Activated naive CD4-positive, alpha-beta T cell treated with Interleukin-2 at 50 U/mL for 16 hours (primary cell): ENCODE measurements at places on chromosomes 1 and 21.
A peak's percentile ranks its signal among the peaks of the same experiment; 100 is the strongest.

DNA sequence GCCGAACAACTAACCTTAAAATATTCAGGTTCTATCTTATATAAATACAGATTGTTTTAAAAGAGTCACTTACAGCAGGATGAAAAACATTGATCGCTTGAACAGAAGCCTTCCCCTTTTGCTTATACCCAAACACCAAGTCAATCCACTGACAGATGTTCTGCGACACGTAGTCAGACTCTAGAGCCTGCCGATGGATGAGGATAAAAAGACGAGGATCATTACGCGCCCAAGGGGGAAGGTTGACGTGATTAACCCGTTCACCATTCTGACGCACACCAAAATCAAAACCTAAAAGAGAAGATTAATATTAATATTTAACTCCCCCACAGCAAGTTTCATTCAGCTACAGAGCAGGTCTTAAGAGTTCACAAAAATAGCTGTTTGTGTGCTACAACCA lies 59.4 kb upstream of the GNG4 start:
- no peak for DNase-seq

DNA sequence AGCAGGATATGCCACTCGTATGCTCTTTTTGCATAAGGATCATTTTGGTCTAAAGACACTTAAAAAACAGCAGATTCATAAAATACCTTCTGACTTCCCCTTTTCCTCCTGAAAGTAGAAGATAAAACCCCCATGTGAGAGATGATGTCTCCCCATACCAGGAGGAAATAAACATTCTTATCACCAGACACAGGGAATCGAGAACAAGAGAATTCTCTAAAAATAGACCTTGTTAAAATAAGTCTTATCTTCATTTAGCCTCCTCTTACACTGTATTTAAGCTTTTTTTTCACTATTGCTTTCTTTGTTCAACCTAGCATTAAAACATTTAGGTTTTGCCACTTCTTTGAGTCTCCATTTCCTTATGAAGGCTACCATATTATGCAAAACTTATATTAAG lies 709.3 kb downstream of the KCNT2 start:
- no peak for DNase-seq

DNA sequence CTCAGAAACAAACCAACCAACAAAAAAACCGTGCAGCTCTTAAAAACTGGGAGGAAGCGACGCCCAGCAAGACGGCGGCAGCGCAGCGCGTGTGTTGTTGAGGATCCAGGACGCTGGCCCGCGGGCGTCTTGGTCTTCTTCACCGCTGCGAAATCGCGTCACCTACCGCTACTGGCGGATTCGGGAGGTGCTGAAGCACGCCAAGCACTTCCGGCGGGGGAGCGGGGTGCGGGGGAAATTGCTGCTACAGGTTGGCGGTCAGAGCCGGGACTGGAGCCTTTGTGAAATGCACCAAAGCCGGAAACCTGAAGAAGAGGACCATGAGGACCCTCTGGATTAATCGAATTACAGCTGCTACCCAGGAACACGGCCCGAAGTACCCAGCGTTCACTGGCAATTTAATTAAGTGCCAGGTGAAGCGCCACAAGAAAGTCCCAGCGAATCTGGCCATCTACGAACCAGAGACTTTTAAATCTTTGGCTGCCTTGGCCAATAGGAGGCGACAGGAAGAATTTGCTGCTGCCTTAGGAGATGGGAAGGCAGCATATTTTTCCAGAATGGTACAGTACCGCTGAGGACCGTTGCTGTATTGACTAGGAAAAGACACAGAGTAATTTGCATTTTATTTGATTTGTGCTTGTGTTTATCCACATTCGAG lies 11.9 kb upstream of the RIPPLY3 start:
- DNase-seq = peak; percentile 42

DNA sequence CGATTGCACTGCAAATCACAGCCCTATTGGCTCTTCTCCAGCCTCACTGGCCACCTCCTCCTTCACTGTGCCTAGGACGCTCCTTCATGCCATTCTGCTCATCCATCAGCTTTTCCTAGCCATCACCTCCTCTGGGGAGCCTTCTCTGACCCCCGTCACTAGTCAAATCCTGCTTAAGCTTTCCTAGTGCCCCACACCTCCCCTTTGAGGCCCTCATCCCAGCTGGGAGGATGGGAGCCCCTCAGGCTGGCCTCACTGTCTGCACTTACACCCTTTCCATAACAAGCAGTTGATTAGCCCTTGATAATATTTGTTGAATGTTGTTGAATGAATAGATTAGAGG lies 50.7 kb downstream of the KLHDC7A start:
- no peak for DNase-seq

GRCh38 chr1:90381598-90381997 lies 335.5 kb downstream of the BARHL2 start:
- DNase-seq = no peak

DNA sequence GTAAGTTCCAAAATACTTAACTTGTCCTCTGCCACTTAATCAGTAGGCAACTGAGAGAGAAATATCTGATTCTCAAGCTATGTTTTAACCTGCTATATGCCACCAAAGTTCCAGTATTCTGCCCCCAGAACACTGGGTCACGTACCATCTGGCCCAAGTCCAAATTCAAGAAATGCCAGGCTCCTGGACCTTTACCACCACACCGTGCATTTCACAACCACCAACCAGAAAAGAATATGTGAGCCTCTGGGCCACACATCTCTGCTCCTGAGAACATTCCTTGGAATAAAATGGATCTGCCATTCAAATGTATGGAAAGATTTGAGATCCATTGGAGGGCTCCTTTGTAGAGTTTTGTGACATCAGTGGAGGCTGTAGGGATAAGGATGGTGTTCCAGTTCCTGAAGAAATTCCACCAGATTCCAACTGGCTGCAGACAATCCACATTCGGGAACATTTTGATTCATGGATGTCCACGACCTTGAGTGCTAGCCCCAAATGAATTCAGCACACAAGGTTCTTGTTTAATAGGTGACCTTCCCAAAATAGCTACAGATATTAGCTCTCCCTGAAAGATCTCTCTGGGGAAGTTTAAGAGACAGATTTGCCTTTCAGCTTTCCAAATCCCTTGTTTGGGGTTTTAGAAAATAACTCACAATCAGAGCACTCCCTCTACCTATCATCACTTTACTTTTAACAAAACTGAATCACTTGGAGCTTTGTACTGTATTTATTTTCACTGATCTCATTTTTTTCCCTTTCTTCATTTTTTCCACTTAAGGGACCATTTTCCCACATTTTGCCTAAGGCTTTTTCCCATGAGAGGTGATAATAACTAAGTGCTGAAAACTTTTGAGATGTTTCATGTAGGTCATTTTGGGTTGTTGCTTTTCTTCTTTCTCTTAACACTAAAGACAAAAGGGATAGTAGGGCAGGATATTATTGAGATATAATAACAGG lies 128.4 kb upstream of the ZC3H11B start:
- DNase-seq = no peak

DNA sequence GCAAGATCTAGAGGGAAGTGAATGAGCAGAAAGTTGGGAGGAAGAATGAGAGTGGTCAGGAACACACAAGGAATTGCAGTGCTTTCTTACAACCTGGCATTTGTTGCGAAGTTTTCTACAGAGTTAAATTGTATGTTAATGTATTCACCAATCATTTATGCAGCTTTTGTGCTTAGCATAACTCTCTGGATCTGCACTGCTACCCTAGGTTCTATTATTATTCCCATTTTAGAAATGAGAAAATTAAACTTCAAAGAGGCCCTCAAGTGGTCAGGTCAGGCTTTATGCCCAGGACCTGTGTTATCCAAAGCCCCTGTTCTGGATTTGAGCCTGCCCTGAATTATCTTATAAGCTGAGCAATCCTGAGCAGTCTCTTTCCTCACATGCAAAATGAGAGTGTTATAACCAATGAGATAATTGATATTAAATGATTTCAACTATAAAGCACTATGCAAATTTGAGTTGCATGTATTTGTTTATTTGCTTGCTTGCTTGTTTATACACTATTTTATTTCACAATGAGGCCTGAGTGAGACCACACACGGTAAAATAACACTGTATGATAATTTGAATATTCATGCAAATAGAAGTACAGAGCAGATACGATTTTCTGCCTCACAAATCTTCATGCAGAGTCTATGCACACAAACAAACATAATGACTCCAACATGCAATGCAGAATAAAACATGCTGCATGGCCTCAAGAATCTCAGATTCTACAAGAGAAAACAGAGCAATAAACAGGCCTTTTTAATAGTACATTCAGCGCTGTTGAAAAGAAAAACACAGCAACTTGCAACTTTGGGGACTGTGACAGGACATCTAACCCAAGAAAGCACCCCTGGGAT lies 323.0 kb downstream of the PLPP3 start:
- no peak for DNase-seq

DNA sequence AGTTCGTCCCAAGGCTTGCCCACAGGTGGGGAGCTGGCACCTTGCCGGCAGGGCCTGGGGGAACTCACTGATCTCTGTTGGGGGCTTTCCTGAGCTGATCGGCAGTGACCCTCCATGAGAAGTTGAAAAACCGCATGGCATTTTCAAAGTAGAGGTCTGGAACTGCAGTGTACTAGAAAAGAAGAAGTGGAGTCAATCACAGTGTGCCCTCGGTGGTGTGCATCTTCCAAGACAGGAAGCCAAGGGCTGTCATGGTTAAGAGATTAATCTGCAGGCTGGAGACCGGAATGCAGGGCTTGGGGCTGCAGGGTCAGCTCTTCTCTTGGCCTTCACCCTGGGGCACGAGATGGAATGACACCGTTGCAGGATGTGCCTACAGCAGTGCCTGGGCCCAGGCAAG lies 56.8 kb downstream of the ECE1 start:
- DNase-seq = no peak

DNA sequence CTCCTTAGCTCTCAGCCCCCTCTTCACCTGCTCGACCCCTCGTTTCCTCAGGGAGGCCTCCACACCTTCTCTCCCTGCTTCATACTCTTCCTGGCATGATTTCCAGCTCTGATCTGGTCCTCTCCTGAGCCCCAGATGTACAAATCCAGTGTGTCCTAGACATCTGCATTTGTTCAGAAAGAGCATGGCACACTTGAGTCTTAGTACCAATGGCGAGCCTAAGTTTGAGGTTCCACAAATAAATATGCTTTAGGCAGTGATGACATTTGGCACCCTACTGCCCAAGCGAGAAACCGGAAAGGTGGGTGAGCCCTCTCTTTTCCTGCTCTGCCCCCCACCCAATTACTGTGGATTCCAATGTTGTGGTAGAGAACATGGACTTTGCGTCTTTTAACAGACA lies 34.0 kb downstream of the ATP1A1 start:
- DNase-seq = no peak

- DNase-seq = no peak
Measured at GRCh38 chr1:94737124-94737998, 82.8 kb upstream of the SLC44A3 start.

- no peak for DNase-seq
Measured at GRCh38 chr1:3641046-3641760, 8.7 kb downstream of the WRAP73 start.

DNA sequence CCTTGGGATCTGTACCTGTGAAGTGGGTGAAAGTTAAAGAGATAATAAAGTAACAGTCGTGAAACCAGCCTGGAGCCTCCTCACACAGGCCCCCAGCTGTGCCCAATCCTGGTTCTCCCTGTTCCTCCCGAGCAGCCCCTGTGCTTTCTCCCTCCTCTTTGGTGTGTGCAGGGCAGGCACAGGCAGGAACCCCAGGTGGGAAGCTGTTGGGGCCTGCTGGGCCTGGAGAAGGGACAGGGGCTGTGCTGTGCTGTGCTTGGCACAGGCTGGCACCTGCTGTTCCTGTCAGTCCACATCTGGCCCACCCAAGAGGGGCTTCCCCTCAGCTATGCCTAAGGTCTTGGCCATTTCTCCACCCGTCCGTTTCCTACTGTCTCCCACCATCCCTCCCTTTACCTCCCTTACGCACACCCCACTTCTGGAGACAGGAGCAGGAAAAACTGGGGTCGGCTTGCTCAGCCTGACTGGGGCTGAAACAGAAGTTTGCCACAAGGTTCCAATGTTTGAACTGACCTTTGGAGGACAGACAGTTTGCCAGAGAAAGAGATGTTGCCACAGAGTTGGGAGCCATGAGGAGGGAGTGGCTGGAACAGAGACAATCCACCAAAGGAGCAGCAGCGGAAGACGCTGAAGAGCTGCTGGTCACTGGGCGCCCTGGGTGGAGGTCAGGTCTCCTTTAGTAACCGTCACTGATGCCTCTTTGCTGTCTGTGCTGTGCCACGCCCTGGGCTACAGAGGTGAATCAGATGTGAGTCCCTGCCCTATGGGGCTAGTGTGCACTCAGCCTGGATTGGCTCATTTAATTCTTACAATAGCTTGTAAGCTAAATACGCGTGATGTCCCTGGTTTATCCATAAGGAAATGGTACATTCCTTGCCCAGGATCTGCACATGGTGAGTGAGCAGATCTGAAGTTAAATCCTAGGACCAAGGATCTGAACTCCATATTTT lies 18.8 kb upstream of the ARTN start:
- no peak for DNase-seq

DNA sequence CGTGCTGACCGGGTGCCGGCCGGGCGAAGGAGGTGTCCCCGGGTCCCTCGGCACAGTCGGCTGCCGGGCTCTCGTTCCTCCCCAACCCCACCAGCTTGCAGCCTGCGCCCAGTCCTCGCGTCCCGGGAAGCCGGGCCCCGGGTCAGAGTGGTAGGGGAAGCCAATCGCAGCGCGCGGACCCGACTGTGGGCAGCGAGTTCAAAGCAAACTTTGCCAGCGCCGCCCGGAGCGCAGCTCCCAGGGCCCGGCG lies 328 bp downstream of the MYCL start:
- DNase-seq = no peak

- no peak for DNase-seq
Measured at GRCh38 chr1:46517932-46518498, 28.4 kb downstream of the DMBX1 start.

DNA sequence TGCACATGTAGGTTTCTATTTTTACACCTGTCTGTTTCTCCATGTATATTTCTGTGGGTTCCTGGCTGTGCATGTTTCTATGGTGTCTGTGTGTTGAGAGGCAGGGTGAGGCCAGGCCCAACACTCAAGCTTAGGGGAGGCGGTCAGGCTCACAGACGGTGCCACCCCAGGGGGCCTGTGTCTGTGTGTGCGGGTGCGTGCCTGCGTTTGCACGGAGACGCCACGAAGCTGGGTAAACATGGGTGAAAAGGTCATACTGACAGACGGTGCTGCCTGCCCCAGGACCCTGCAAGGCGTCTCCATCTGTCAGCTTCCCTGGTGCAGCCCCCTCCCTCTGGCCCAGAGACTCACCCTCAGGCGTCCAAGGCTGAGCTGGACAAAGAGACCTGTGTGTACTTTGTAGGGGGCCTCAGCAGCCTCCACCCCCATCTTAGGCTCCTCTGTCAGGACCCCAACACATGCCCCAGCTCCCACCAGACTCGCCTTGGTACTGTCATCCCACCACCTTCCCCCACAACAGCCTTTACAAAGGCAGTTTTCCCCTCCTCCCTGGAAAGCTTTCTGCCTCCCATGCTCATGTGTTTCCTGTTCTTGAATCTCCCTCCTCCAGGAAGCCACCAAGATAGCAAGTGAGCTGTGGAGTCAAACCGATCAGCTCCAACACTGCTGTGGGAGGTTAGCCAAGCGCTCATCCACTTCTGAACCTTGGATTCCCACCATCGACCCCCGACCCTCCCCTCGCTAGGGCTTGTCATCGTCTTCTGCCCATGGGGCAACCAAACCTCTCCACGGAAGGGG lies 34.1 kb downstream of the PTPRF start:
- no peak for DNase-seq
